ENCODE measurements at places on chromosomes 1 and 21. TPM values are rescaled to one million over a fixed set of nuclear protein-coding genes. Genes with fewer than 3 reads are reported as not detected.
A peak's percentile ranks its signal among the peaks of the same experiment; 100 is the strongest.

DNA sequence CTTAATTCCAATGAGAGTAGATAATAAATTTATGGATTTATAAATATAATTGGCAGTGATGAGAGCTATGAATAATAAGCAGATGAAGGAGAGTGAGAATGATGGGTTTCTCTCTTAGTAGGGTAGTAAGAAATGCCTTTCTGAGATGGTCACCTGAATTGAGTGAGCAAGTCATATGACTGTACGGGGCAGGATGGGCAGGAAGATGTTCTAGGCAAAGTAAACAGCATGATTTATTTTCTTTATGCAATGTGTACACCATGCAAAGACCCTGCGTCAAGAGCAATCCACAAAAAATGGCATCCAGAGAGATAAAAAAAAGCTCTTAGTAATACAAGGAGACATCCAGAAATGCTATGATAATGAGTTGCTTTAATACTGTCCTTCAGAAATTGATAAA lies 409.9 kb downstream of the HLX start:
- no peak for DNase-seq

- DNase-seq: no peak
Observed at GRCh38 chr1:159121526-159121925, 45.0 kb upstream of the AIM2 start.

GRCh38 chr1:234108921-234109320 lies 204.4 kb downstream of the SLC35F3 start:
- peak; percentile 58 for DNase-seq

DNA sequence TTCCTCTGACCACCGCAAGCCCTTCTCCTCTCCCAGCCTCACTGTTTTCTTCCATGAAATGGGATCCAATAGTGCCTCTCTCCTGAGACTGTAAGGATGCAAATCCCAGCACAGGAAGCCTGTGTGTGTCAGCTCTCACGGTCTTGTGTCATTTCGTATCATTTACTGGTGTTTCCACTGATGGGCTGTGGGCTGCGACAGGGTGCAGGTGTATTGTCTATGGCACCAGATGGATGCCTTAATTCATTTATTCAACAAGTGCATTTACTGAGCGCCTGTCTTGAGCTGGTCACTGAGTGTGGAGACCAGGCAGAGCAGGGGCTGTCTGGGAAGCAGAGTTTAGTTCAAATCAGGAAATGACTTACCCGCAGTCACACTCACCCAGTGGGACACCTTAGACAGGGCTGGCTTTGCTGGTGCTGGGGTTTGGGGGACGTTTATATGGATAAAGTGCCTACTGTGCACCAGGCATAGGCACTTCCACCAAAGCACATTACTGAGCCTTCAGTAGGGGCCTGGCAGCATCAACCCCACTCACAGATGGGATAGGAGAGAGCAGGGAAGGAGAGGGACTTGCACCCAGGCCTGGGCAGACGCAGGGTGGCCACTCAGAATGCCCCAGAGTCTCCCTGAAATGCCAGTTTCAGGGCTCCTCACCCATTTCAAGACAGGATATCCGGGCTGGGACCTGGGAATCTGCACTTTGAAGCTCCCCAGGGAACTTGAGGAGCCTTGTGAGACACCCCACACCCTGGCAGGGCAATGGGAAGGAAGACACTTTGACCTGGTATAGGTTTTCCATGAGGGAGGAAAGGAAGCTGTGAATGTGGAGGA lies 398.9 kb downstream of the MATN1 start:
- peak; percentile 72 for DNase-seq

DNA sequence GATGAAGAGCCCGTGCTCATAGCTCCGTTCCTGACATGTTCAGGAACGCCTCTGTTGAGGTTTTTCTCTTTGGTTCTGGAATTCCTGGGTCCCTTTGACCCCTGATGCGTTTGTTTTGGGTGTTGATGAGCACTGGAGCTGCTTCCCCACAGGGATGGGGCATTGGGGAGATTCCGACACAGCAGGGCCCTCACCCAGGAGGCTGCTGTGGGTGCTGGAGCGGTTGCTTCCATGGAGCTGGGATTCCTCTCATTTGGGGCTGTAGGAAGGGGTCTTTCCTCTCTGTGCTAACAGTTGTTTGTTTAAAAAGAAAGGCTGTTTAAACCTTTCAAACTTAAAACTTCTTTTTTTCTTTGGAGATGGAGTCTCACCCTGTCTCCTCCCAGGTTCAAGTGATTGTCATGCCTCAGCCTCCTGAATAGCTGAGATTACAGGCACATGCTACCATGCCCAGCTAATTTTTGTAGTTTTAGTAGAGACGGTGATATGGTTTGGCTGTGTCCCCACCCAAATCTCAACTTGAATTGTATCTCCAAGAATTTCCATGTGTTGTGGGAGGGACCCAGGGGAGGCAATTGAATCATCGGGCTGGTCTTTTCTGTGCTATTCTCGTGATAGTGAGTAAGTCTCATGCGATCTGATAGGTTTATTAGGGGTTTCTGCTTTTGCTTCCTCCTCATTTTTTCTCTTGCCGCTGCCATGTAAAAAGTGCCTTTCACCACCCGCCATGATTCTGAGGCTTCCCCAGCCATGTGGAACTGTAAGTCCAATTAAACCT lies 48.9 kb downstream of the SKI start:
- peak; percentile 83 for DNase-seq

- peak; percentile 99 for DNase-seq
Observed at GRCh38 chr1:10646347-10646861, 150.0 kb downstream of the CASZ1 start.

DNA sequence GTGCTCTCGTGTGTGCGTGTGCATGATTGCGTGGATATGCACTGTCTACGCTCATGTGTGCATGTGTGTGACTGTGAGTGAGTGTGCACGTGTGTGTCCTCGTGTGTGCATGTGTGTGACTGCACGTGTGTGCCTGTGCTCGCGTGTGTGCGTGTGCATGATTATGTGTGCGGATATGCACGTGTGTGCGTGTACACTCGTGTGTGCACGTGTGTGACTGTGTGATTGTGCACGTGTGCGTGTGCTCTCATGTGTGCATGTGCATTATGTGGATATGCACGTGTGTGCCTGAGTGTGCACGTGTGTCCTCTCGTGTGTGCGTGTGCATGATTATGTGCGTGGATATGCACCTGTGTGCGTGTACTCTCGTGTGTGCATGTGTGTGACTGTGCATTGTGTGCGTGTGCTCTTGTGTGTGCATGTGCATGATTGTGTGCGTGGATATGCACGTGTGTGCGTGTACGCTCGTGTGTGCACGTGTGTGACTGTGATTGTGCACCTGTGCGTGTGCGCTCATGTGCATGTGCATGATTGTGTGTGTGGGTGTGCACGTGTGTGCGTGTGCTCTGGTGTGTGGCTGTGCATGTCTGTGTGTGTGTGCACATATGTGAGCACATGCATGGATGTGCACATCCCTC lies 2.2 kb downstream of the MMEL1 start:
- peak; percentile 77 for DNase-seq

DNA sequence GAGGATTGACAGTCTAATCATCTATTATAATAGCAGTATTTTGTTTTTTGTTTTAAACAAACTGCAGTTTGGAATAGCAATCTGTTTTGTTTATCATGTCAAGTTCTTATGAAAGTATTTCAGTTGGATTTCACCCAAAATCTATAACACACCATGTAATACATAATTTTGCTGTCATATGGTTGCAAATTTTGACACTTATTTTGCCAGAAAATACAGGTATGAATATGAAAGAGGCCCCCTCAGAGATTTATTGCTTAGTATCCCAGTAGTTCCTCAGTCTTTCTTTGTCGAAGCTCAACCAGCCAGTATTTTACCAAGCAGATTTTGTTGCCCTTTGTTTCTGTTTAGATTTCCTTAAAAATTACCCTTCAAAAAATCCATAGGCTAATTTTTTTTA lies 317.5 kb upstream of the CXADR start:
- no peak for DNase-seq

GRCh38 chr1:245933431-245934045 lies 573.5 kb downstream of the SMYD3 start:
- DNase-seq: no peak

GRCh38 chr1:179781962-179782361 lies 38.9 kb downstream of the FAM163A start:
- DNase-seq: no peak

DNA sequence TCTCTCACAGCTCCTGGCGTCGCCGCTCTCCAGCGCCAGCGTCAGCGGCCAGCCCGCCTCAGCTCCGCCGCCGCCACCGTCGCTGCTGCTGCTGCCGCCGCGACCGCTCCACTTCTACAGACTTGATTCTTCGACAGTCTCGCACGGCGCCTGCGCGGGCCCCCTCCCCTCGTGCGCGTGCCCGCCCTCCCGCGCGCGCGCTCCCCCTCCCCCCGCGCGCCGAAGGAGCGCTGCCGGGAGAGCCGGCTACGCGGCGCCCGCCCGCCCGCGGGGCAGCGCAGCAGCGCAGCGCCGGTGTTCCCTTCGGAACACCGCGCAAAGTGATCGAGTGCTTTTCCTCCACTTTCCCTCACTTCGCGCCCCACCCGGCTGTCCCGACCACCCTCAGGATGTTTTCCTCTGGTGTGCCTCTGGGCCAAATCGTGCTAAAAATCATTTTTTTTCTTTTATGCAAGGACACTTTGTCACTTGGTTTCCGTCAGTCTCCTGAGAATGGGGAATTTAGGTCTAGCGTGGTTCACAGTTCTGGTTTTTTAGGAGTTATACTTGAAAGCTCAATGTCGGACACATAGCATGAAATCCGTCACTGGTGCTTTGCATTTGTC lies at the start of gene IRF2BP2:
IRF2BP2 (minus strand) TSS at position 118 of the 605 bp plus-strand sequence. CDS start 684 bp downstream, outside the sequence.
- DNase-seq: peak; percentile 97

DNA sequence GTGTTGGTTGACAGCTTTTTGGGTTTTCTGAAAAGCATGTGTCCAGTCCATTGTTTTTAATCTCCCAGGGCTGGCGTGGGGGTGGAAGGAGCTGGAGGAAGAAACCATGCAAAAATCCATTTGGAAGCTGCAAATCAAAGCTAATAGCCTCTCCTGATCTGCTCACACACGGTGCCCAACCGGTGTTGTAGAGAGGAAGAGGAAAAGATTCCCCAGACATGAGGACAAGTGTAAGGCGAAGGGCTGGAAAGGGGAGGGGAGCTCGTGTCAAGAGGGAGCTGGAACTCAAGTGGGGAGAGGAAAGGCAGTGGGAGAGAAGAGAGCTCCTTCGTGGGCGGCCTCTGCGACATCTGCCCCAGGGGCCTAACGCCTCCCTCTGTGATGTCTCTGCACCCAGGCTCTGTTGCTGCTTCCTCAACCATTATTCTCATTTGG lies 112.3 kb upstream of the IRF2BP2 start:
- DNase-seq: no peak

DNA sequence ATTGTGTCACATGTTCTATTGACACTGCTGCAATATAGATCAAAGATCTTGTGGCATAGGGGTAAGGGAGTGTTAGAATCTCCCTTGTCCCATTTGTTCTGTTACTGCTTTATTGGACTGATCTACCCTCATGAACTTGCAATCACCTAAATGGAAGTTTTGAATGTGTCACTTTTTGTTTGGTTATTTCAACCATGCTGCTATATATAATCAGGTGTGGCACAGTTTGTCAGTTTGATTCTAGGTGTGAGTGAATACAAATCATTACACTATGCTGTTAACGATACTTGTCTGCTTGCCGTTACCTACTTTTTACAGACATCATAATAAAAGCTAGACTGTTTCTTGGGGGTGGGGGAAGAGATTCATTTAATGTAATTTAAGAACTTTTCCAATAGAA lies 82.6 kb downstream of the MAB21L3 start:
- no peak for DNase-seq

DNA sequence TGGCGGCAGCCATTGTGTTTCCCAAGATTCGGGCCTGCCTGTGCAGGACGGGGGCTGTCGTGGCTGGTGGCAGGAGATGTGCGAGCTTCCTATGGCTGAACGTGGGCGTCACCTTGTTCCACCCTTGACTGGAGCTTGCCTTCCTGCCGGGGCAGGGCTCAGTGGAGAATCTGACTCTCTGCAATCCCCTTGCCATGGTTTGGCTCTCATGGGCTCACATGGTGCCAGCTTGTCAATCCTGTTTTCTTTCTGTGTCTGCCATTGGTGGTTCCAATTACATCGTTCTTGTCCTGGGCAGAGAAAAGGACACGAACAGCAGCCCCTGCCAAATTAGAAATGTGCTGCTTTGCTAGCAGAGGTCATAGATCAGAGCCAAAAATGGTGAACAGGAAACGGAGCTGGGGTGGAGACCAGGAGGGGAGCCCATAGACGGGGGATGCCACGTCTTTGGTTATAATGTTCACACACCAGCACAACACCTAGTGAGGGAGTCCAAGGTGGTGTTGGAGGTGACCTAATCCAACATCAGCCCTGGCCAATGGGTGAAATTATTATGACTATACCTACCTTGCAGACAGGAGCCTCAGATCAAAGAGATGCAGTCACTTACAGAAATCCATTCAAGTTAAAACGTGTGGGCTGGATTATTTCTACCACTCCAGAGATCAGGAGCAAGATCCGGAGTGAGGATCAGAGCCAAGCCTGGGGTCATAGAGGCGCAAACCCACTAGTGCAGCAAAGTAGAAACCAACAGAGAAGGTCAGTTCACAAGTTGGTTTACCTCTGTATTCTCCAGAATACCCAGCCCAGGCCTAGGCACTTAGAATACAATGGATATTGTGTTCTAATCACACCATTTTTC lies 253.1 kb downstream of the SIPA1L2 start:
- no peak for DNase-seq

GRCh38 chr1:23546897-23547584 lies 12.3 kb downstream of the ID3 start:
- no peak for DNase-seq

DNA sequence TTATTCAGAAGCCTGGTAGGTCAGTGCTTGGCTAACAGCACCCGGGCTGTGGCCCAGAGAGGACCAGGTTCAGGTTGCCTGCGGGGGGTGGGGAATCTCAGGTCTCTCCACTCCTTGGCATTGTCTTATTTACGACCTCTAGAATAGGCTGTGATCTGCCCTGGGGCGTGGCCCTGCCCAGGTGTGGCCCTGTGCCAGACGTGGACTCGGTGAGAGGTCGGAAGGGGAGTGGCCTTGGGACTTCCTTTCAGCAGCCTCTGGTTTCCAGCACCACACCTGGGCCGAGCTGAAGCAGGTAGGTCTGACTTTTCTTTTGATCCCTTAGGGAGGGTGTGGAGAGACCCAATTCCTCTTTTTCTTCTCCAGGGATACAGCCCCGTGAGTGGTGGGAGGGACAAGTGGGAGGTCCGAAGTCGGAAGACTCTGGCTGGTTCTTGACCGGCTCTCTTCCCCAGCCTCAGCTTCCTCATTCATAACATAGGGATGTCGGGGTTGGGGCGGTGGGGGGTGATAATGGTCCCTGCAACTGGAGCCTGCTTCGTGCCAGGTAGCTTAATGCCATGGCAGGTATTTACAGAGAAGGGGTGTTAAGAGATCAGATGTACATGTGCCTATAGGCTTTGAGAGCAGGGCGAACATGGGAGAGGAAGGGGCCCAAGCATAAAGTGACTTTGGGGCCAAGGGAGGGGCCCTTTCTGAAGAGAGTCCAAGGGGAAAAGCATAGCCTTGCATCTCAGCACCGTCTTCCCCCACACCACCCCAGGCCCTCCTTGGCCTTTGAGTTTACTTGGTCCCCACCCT lies 16.5 kb downstream of the ACOT11 start:
- DNase-seq: peak; percentile 66

GRCh38 chr1:53899206-53899628 lies 5.2 kb downstream of the DIO1 start:
- DNase-seq: peak; percentile 26

GRCh38 chr1:114347431-114348209 lies 163.4 kb downstream of the TRIM33 start:
- DNase-seq: no peak

The CHI3L2 gene
- 2.4 TPM for total RNA-seq

The NT5C1A gene
- not detected for total RNA-seq
